ENCODE measurements at places on chromosomes 13 and 19.

DNA sequence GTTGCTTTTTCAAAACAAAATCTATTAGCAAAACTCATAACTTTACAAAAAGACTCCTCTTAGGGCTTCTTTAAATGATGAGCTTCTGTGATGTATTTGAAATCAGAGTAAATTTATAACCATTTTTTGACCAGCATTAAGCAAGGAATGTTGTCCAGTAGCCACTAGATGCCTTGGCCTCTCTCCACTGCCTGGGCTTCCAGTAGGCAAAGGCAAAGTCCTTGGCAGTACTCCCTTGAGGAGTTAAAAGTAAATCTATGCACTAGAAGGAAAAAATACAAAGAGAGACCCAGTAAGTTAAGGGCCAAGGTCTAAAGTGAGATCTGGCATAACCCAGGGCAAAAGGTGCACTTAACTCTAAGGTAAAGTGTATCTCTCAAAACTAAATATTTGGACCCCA, 9.5 kb downstream of the SERPINE3 start:
- DNase-seq: no peak

DNA sequence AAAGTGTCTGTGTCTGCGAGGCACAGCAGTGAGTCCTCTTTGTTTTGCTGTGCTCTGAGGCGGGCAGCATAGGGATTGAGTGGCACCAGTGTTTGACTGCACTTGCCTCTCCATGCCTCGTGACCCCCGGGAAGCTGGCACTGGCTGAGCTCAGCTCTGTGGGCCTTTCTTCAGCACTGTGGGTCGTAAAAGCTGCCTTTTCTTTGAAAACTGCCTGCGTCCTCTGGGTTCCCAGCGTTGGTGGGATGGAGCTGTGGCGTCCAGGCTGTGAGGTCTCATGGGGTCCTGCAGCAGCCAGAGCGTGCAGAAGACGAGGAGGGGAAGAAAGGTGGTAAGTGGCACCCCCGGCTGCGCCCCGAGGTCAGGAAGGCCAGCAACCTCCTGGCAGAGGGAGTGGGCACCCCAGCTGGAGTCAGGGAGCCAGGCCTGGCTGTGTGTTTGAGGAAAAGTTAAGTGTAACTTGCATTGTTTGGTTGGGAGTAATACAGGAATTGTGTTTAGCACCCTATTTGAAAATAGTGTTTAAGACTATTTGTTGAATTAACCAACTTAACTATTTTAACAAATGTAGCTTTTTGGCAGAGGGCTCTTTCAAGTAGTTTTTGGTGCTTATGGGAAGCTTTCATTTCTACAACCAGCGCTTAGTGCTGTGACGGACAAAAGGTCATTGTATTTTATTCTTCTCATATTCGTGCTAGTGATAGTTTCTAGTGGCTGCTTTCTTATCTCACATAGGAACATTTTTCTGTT, 79.3 kb upstream of the TEX29 start:
- no peak for DNase-seq

DNA sequence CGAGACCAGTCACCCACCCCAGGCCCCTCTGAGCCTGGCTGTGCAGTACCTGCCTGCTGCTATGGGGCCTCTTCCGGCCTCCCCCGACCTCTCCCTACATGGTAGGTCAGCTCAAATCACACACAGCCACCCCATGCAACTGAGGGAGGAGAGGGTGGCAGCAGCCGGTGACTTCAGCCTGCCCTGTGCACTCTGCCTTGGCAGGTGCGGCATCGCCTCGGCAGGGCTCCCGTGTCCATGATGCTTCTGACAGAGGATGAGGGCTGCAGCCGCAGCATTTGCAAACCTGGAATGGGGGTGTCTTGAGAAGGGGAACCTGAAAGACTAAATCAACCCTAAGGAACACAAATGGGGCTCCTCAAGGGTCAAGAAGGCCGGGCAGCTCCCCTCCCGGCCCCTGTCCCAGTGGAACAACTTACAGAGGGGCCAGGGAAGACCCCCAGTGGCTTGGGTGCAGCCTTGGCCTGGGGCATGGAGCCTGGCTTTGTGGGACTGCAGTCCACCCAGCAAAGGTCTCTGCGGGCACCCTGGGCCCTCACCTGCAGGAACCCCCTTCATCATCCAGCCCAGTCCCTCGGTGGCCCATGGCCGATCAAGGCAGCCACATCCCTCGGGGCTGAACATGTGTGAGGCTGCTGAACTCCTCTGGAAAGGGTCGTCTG, 6.7 kb downstream of the TEX29 start:
- no peak for DNase-seq

DNA sequence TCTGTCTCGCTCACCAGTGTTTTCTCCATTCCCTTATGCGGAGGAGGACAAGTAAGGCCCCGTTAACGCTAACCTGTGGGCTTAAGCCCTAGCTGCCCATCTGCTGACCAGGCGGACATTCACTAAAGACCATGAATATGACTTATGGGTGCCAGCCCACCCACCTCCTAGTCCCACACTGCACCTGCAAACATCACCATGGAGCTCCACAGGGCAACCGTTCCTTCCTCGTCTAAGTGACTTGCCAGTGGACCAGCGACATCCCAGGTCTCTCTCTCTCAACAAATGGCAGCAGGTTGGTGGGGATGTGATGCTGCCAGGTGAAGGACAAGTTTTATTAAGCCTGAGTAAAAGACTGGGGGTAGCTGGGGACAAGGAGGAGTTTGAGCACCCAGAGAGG, 55.2 kb downstream of the CCDC70 start:
- DNase-seq: no peak

DNA sequence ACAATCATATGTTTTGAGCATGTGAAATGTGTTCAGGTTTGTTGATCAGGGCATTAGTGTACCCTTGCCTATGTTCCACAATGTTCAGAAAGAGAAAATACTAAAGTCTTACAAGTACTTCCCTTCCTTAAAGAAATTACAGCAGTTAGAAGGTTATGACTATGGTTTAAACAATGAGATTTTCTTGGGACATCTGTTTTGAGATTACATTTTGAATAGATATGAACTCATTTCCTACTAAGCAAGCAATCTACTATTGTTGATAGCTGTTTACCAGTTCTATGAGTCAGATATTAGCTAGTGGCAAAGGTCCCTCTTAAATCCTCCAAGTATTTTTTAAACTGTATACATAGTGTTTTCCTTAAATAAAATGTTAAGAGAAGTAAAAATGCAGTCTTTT, 241.3 kb downstream of the DACH1 start:
- no peak for DNase-seq

GRCh38 chr19:8643860-8644653, 13.6 kb downstream of the NFILZ start:
- DNase-seq: no peak

DNA sequence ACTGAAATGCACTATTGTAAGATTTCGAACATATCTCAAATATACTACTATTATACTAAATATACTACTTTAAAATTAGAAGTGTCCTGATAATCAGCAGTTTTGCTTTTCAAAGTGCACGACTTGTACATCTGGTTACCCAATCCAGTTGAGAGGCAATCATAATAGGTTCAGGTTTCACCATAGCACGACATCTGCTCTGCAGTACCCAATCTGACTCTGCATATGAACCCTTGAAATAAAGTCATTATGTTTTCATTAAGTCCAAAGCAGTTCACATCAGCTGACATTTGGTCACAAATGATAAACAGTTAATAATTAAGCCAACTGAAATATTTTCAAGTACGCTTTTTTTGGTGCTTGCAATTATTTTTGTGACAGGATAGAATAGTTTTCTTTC, 90.6 kb downstream of the PCDH9 start:
- no peak for DNase-seq

DNA sequence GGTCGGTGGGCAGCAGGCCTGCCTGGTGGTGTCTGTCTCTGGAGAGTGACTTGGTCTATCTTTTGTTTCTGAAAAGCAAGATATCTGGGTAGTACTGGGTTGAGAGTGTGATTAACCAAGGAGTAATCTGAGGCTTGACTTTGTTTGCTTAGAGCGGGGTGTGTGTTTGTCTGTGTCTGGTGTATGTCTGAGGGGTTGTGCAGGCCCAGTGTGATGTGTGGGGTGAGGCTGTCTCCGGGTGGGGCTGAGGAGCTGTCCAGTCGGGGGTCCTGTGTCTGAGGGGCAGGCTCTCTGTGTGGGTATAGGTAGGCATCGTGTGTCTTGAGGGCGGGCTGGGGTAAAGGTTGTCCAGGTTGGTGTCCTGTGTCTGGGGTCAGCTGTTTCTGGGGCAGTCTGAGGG, 11.1 kb upstream of the TIMM50 start:
- DNase-seq: no peak

DNA sequence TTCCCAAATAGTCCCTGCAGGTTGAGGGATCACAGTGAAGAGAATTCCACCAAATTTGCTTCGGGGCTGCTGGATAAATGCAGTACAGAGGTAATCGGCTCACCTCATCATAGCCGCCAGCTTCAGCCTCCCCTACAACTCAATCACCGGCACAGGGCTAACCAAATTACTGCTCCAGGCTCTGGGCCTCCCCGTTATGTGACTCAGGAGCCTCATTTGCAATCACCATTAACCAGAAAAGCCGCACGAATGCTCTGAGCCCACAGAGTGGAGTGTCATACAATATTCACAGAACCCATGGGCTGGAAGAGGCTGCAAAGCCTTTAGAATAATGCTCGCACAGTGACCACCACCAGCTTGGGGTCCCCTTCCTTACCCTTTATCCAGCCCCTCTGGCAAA, 4.9 kb downstream of the SIAH3 start:
- no peak for DNase-seq

- no peak for DNase-seq
These were observed 13.6 kb downstream of the ARHGAP45 start for GRCh38 chr19:1080360-1081161.

- no peak for DNase-seq
These were observed 3.9 kb downstream of the RANBP3 start for GRCh38 chr19:5973867-5974635.

GRCh38 chr19:808423-808775, 11.1 kb downstream of the PTBP1 start:
- no peak for DNase-seq

GRCh38 chr19:15779756-15780476, 7.5 kb upstream of the OR10H5 start:
- no peak for DNase-seq

DNA sequence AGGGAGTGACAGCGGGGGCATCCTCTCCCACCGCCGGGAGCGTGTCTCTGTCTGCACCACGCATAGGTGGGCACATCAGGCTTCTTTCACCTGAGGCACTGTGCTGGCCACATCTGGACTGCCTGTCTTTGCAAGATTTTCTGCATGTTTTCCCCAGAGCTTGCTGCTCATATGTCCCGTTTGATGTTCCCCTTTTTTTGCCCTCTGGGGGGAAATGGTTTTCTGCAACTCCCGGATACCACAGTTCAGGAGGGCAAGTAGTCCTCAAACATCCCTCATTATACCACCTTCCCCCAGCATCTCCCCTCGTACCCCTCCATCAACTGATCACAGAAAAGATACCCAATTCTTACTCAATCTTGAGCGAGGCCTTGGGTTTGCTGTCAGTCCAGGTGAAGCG, 168.0 kb downstream of the PAN3 start:
- DNase-seq: no peak

DNA sequence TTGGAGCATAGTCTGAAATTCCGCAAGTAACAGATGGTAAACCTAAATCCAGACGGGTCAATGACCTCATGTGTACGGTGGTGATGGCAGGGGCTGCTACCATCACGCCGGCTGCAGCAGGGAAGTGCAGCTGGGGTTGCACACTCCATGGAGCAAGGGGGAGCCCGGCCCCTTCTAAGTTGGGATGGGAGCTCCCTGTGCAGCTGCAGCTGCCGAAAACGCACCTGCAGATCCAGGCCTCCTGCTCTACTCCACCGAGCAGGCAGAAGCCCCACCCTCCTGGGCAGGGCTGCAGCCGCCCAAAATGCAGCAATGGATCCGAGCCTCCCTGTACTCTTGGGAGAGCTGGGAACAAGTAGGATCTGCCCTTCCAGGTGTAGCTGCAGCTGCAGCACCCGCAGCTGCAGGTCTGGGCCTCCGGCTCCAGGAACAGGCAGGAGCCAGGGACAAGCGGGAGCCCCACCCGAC, 25.5 kb downstream of the KBTBD6 start:
- DNase-seq: no peak

DNA sequence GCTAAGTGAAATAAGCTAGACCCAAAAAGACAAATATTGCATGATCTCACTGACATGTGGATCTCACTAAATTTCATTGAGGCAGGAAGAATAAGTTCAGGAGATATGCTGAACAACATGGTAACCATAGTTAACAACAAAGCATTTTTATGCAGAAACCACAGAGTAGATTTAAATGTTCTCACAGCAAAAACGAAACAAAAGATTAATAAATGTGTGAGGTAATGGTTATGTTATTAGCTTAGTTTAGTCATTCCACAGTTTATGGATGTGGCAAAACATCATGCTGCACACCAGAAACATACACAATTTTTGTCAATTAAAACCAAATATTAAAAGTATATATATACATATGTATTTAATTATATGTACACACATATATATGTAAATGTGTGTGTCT, 765.8 kb downstream of the SLITRK5 start:
- no peak for DNase-seq

DNA sequence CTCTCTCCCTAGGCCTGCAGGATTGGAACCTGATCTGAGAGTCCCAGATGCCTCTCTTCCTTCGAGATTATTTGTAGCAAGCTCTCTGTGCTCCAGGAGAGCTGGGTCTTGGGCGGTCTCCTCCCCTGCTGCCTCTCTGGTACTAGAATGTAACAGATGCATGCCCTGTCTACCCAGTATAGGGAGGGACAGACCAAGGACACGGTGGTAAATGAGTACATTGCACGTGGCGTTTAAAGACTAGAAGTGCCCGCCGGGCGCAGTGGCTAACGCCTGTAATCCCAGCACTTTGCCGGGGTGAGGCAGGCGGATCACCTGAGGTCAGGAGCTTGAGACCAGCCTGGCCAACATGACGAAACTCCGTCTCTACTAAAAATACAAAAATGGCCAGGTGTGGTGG, 11.7 kb downstream of the SLC27A1 start:
- DNase-seq: no peak

- DNase-seq: no peak
These were observed 376.4 kb downstream of the FGF9 start for GRCh38 chr13:22047082-22047784.

- no peak for DNase-seq
These were observed 27.2 kb downstream of the ATP4B start for GRCh38 chr13:113630804-113631203.

DNA sequence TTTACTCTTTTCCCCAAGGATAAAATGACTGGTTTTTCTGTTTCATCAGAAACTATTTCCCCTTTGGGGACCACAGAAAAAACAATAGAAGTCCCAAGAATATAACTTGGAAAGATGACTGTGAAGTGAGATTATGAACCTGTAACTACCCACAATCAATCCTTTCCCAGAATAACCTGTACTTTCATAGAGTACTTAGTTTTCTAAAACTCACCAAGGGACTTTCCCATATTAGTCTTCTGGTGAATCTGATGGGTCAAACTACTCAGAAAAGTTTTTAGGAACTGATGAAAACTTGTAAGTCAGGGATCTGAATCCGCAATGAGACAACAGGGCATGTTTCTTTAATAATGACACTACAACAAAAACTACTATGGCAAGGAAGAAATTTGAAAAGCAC, 62.6 kb downstream of the STK24 start:
- no peak for DNase-seq

GRCh38 chr13:75749407-75749806, 113.3 kb downstream of the LMO7 start:
- no peak for DNase-seq

- DNase-seq: no peak
These were observed 290.9 kb upstream of the MAB21L1 start for GRCh38 chr13:35767256-35767976.

GRCh38 chr13:28837111-28837510, 17.0 kb downstream of the MTUS2 start:
- no peak for DNase-seq
